Right renal cortex interstitium (tissue), 3 donors: ENCODE measurements at places on chromosomes 1 and 21. TPM values are rescaled to one million over a fixed set of nuclear protein-coding genes. Genes with fewer than 3 reads are reported as not detected.

TSNAX gene
- 69.1 TPM for polyA plus RNA-seq

KANK4 gene
- polyA plus RNA-seq = 23.7 TPM

DFFB gene
- 8.2 TPM for polyA plus RNA-seq

SH2D2A gene
- 0.57 TPM for polyA plus RNA-seq

FGGY gene
- 26.1 TPM for polyA plus RNA-seq

TTC34 gene
- 0.46 TPM for polyA plus RNA-seq

RHOU gene
- polyA plus RNA-seq = 16.7 TPM

WDR26 gene
- polyA plus RNA-seq = 105 TPM

PLD5 gene
- polyA plus RNA-seq = 1.4 TPM

PAFAH2 gene
- 18.8 TPM for polyA plus RNA-seq

PLA2G2C gene
- polyA plus RNA-seq = 0.15 TPM

UBL4B gene
- not detected for polyA plus RNA-seq

CDK18 gene
- polyA plus RNA-seq = 18.2 TPM

AGMAT gene
- 35.5 TPM for polyA plus RNA-seq

CD53 gene
- 6.7 TPM for polyA plus RNA-seq

UBAP2L gene
- 178 TPM for polyA plus RNA-seq

SELE gene
- 0.67 TPM for polyA plus RNA-seq

BRINP3 gene
- polyA plus RNA-seq = 4.1 TPM

GRCh38 chr1:173137107-173137706 is 69.9 kb downstream of the TNFSF4 start:
- no peak for DNase-seq

GRCh38 chr1:169348383-169349036 is 19.1 kb downstream of the NME7 start:
- DNase-seq = peak; percentile 32

GRCh38 chr21:35927262-35927661 is 133.1 kb downstream of the SETD4 start:
- DNase-seq = no peak

DNA sequence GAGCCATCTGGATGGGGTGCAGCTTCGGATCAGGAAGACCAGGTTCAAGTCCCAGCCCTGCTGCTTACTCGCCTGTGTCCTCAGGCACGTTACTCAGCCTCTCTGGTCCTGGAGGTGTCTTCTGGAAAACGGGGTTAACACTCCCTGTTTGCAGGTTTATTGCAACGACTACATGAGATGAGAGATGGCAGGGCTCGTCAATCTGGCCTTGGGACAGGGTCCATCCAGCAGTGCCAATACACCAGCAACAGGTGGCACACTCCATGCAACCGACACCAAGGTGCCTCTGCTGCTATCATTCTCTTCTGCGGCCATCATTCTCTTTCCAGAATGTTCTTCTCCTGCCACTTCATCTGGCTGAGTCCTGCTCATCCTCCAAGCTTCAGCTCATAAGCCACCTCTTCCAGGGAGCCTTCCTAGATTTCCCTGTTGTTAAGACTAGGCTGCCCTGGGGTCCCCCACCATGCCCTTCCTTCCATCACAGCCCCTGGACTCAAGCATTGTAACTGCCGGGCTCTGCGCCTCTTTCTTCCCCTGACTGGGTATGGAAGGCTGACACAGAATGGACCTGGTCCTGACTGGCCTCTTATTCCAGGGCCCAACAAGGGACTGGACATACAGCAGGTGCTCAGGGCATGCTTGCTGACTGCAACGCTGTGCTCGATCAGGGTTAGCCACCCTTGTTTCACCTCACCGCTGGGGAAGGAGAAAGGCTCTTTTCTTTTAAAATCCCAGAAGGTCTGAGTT is 87.4 kb downstream of the DMRTB1 start:
- DNase-seq = no peak

GRCh38 chr1:214476229-214476985 is 75.0 kb downstream of the PTPN14 start:
- no peak for DNase-seq

- no peak for DNase-seq
Observed at GRCh38 chr1:13642306-13643004, 57.5 kb upstream of the PRDM2 start.

- no peak for DNase-seq
Observed at GRCh38 chr21:31267644-31268043, 76.4 kb downstream of the TIAM1 start.

DNA sequence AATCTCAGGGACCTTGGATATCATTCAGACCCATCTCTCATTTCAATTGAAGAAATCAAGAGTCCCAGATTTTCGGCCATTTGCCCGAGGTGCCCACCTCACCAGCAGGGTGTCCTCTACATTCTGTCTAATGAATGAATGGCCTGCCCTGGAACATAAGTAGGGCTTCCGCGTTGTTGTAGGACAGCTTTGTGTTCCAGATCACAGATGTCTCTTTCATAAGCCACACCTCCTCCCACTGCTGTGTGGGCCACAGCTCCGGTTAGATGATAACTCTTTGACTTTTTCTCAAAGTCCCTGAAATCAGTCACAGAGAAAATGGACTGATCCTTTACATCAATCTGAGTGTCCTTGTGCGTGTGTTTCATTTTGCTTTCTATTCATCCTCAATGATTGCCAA is 144.4 kb downstream of the RGS7 start:
- DNase-seq = no peak

DNA sequence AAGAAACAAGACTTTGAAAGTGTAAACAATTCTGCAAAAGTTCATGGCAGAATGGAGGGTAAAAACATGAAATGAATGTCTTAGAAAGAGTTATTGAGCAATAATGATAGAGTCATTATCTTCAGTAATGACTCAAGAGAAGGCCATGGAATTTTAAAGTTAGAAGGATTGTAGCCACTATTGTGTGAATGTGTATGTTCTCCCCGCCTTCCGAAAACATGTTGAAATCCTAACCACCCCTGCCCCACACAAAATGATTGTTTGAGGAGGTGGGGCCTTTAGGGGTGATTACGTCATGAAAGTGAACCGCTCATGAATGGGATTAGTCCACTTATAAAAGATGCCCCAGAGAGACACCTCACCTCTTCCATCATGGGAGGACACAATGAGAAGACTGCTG is 93.8 kb upstream of the CCDC190 start:
- DNase-seq = no peak

GRCh38 chr1:33137800-33138199 is 44.0 kb downstream of the TRIM62 start:
- DNase-seq = no peak

DNA sequence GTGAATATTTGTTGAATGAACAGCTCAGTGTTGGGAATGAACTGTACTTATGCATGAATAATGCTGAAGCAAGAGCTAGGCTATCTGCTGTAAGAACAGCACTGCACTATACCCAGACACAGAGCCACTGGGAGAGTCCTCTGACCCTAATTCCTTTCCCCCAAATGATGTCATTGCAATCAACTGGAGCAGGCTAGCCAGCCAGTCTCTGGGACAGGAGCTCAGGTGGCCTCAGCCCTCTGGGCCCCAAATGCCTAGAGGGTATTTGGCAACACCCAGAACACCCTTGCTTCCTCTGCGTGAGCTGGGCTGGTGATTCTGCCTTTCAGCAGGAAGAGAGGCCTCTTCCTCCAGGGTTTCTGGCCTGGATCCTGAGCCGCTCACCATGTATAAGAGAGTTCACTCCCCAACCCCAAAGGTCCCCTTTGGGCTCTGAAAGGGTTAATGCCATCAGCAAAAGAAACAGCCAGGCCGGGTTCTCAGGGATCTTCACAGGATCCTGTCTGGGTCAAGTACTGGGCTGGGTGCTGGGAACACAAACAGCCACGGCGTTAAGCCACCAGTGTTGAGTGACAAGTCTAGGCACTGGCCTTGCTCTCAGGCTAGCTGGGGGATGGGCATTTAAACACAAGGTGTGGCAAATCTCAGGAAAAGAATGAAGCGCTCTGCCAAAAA is 3.7 kb upstream of the PADI4 start:
- no peak for DNase-seq

- DNase-seq = no peak
Observed at GRCh38 chr1:21175324-21175669, 1.4 kb downstream of the EIF4G3 start.

- no peak for DNase-seq
Observed at GRCh38 chr1:167927046-167927754, 9.3 kb upstream of the DCAF6 start.

GRCh38 chr1:46686255-46686654 is 14.6 kb downstream of the TEX38 start:
- DNase-seq = no peak

GRCh38 chr1:97646071-97646470 is 274.8 kb downstream of the DPYD start:
- no peak for DNase-seq

DNA sequence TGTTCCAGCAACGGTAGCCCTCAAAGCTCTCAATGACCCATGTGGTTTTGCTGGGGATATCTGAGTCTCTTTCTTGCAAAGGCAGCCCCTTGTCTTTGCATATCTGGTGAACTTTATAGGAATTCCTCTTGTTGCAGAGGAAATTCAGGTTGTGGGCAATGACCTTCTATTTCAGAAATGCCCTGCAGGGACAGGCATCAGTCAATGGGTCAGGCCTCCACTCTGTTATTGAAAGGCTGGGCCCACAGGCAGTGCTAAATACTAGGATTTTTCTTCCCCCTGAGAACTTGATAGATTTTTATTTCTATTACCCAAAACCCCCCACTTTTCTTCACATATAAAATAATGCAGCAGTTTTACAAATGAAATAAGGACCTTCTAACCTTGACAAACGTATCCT is 131.1 kb downstream of the TNR start:
- no peak for DNase-seq

- DNase-seq = no peak
Observed at GRCh38 chr21:36400719-36401118, 15.5 kb downstream of the CHAF1B start.

GRCh38 chr1:18283601-18284385 is 176.2 kb downstream of the IGSF21 start:
- no peak for DNase-seq

DNA sequence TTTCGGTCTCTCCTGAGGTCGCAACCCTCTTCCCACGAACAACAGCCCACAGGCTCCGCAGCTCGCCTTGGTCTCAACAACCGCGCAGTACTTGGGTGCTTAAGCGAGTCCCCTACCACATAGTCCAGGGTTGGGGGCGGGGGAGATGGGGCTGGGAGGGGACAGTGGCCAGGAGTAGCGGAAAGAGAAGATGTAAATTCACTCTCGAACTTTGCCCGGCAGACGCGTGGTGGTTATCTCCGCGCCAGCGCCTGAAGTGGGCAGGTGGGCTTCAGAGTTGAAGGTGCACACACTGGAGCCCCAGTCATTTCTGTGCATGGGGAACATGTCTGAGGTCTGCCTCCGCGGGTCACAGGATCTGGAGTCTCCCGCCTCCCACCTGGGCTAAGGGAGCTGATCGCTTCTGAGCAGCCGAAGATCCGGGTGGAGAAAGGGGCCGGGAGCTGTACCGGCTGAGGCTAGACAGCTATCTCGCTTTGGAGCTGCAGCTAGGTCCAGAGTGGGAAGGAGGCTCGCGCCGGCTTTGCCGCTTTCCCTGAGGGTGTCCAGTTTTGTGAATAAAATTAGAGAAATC is 4.3 kb upstream of the FOXD2 start:
- no peak for DNase-seq

GRCh38 chr1:196910215-196910614 is 22.4 kb downstream of the CFHR4 start:
- no peak for DNase-seq

- DNase-seq = no peak
Observed at GRCh38 chr1:57254022-57254421, 169.8 kb downstream of the DAB1 start.

DNA sequence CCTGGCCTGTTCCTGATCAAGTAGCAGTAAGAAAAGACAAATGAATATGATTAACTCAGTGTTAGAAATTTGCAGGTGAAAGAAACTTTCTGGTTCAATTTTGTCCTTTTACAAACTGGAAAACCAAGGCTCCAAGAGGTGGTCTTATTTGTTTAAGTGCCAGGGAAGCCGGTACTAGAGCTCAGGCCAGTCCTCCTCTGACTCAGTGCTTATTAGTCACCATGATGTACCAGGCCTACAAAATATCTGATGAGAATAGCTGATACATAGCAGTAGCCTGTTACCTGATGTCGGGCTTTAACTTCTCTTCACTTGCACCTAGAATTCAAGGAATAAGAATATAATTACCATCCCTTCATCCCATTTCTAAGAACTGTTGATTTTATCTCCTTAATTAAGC is 394.8 kb downstream of the LMX1A start:
- no peak for DNase-seq
